Activated naive CD8-positive, alpha-beta T cell treated with anti-CD3 and anti-CD28 coated beads, Interleukin-2, amount 10 ng/mL, durations not matched to agents 7 days and 5 days (primary cell): ENCODE measurements at places on chromosomes 7 and 10. TPM values are rescaled to one million over a fixed set of nuclear protein-coding genes. Genes with fewer than 3 reads are reported as not detected.

- DNase-seq, result no peak
- no peaks in the 10 kb centered on the region for H3K36me3 ChIP-seq
- no peaks in the 10 kb centered on the region for H3K4me1 ChIP-seq
- no peak overlapping the region for H3K27ac ChIP-seq
- H3K4me3 ChIP-seq, result no peak overlapping the region
- H3K27me3 ChIP-seq, result peaks cover 9% of the 10 kb centered on the region
These were observed 493.2 kb upstream of the KLF6 start for GRCh38 chr10:4278186-4278585.

GRCh38 chr7:147432079-147432478 is 1158.5 kb upstream of the C7orf33 start:
- no peaks in the 10 kb centered on the region for H3K27me3 ChIP-seq
- no peak for DNase-seq
- no peaks in the 10 kb centered on the region for H3K4me1 ChIP-seq
- no peaks in the 10 kb centered on the region for H3K36me3 ChIP-seq
- no peak overlapping the region for H3K27ac ChIP-seq
- H3K4me3 ChIP-seq, result no peak overlapping the region

DNA sequence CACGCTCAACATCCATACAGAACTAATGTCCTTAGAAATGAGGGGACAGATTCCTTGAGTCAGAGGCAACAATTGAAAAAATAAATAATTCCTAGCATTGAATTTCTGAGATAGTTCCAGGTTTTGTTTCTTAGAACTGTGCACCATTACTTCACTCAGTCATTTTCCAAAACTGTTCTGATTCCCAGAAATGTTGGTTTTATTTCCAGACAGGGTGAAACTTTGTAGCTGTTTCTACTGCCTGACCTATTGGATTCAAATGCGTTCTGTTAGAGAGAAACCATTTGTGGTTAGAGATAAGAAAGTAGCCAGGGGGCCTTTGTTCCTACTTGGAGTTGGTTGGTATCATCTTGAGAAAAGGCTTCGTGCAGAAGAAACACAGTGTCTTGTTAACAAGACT is 8.1 kb upstream of the DEPP1 start:
- no peak overlapping the region for H3K27ac ChIP-seq
- H3K4me1 ChIP-seq, result peaks cover 4% of the 10 kb centered on the region
- H3K4me3 ChIP-seq, result no peak overlapping the region
- peaks cover 3% of the 10 kb centered on the region for H3K27me3 ChIP-seq

DNA sequence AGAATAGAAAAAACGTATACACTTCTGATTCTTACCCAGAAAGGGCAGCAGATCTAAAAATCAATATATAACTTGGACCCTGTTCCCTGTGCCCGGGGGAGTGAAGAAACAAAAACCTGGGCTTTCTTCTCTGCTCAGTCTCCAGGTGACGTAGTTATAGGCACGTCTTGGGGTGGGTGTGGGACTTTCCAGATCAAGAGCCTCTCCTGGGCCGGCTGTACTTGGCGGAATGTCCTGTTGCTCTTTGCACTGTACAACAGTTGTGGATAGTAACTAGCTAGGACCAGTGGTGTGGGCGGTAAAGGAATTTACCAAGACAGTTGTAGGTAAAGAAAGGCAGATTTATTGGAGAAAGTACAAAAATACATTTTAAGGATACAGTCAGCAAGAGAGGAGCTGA is 40.4 kb upstream of the STEAP4 start:
- no peak for DNase-seq
- H3K4me1 ChIP-seq, result no peaks in the 10 kb centered on the region
- no peak overlapping the region for H3K27ac ChIP-seq

DNA sequence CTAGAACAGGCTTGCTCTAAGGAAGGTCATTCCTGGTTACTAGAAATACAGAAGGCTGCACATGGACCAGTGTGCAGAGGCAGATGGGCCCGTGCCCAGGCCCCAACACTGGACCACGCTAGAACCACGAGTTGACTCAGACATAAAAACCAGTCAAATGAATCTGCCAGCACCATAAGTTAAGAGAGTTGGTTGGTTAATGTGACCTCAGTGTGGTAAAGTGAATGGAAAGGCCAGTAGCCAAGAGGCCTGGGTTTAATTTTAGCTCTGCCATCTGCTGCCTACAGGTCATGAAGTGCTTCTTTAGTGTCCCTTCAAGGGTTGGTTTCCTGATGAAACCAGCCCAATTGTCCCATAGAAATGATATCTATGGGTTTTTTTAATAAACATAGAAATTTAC is 329.6 kb upstream of the NRP1 start:
- H3K27me3 ChIP-seq, result peaks cover 8% of the 10 kb centered on the region
- peaks cover 2% of the 10 kb centered on the region for H3K36me3 ChIP-seq
- no peak for DNase-seq
- H3K27ac ChIP-seq, result no peak overlapping the region

DNA sequence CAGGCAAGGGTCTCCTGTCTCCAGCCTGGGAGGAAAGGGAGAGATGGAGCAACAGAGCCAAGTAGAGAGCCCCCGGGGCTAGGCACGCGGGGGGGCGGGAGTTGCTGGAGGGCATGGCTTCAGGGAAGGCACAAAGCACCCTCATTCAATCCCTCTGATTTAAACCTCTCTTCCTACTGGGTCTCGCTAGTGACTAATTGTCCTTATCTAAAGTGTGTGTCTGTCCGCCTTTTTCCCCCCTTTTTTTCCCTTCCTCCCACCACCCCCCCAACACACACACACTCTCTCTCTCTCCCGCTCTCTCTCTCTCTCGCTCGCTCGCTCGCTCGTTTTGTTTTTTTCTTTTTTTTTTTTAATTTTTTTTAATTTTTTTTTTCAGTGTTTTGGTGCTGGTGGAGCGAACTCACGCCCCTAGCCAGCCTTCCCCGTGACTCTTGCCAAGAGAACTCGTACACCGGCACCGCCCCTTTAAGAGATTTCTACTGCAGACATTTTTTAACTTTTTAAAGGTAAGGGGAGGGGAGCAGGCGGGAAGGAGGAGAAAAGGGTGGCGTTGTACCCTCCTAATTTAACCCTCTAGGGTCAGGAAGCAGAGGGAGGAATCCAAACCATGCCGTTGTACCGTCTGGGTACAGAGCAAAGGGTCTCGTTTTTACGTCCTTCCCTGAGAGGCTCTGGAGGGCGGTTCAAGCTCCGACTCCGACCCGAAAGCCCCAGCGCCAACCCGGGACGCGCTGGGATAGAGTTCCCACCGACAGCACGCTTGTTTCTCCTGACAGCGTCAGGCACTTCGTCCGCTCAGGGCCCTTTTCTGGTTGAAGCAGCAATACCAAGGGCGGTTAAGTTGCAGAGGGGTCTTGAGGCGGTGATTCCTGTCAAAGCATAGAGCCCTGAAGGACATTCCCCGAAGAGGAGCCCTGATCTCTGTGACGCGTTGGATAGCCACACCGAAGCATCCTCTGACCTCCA is at the start of gene HPSE2:
HPSE2 (minus strand) TSS at position 195 of the 969 bp plus-strand sequence.
- DNase-seq, result no peak
- H3K27ac ChIP-seq, result no peak within 1 kb of the TSS
- H3K27me3 ChIP-seq, result peaks cover 80% of the 10 kb centered on the region
- H3K4me1 ChIP-seq, result peaks cover 13% of the 10 kb centered on the region

GRCh38 chr7:91993976-91994375 is 53.3 kb downstream of the AKAP9 start:
- peaks cover 25% of the 10 kb centered on the region for H3K36me3 ChIP-seq
- H3K27ac ChIP-seq, result no peak overlapping the region
- no peak overlapping the region for H3K4me3 ChIP-seq
- H3K27me3 ChIP-seq, result no peaks in the 10 kb centered on the region

GRCh38 chr7:42105554-42106358 is 131.3 kb downstream of the GLI3 start:
- peaks cover 4% of the 10 kb centered on the region for H3K27me3 ChIP-seq
- H3K27ac ChIP-seq, result no peak overlapping the region
- no peaks in the 10 kb centered on the region for H3K36me3 ChIP-seq
- no peak overlapping the region for H3K4me3 ChIP-seq

DNA sequence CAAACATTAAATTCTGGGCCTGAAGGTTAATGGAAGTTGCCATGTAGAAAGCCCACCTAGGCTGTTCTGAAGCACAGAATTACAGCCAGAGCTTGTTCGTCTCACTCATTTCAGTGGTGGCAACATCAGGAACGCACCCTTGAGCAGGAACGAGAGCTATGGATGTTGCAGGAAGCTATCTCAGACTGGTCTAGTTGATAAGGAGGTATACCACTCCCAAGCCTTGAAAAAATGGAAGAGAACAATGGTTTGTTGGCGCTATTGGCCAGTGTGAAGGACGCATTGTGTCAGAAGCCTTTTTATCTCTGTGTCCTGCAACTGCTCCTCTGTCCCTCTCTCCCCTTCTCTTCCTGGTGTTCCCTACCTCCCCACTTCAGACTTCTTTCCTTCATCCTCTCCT is 60.9 kb upstream of the RAPGEF5 start:
- no peak overlapping the region for H3K27ac ChIP-seq
- peaks cover 12% of the 10 kb centered on the region for H3K27me3 ChIP-seq
- no peak for DNase-seq
- H3K36me3 ChIP-seq, result no peaks in the 10 kb centered on the region
- H3K4me3 ChIP-seq, result no peak overlapping the region
- H3K4me1 ChIP-seq, result no peaks in the 10 kb centered on the region

DNA sequence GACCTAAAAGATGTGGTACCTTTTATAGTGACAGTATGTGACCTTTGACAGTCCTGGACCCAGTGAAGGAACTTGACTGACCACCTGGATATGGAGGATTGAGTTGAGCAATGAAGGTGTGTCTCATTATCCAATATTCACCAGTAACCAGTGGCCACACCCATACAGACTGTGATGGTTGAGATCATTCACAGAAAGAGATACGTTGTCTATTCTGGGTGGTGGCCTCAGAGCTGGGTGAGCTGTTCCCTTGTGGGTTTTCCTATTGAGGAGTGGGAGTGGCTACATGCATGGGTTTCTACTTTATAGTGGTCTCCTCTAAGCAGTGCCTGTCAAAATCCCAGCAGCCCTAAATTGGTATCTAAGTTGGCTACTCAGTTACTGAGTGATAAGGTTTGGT is 507.4 kb downstream of the SORCS3 start:
- peaks cover 2% of the 10 kb centered on the region for H3K27me3 ChIP-seq
- no peak overlapping the region for H3K4me3 ChIP-seq
- no peaks in the 10 kb centered on the region for H3K4me1 ChIP-seq
- DNase-seq, result no peak

GRCh38 chr10:92719991-92720830 is 30.5 kb downstream of the HHEX start:
- no peaks in the 10 kb centered on the region for H3K4me1 ChIP-seq
- DNase-seq, result no peak
- no peaks in the 10 kb centered on the region for H3K36me3 ChIP-seq
- H3K27me3 ChIP-seq, result peaks cover 26% of the 10 kb centered on the region

DNA sequence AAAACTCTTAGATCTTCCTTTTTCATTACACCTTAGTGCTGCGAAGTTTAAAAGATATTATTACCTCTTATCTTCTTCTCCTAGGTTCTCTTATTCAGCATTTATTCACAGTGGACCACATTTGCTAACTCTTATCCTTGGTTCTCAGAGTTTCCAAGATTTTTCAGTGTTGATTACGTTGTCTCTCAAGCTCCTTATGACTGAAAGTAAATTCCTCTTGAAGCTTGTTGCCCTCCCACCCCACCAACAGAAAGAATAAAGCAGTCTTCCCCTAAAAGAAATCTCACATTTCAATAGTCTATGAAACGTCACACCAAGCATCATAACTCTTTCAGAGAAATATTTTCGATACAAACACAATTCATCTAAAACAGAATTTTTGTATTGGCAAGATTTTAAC is 362.5 kb downstream of the MAGI2 start:
- H3K36me3 ChIP-seq, result no peaks in the 10 kb centered on the region
- no peaks in the 10 kb centered on the region for H3K27me3 ChIP-seq
- H3K4me1 ChIP-seq, result no peaks in the 10 kb centered on the region
- DNase-seq, result no peak
- H3K27ac ChIP-seq, result no peak overlapping the region

- H3K36me3 ChIP-seq, result no peaks in the 10 kb centered on the region
- H3K4me1 ChIP-seq, result peaks cover 7% of the 10 kb centered on the region
- H3K27me3 ChIP-seq, result no peaks in the 10 kb centered on the region
These were observed 20.1 kb downstream of the LDB3 start for GRCh38 chr10:86688398-86688921.

DNA sequence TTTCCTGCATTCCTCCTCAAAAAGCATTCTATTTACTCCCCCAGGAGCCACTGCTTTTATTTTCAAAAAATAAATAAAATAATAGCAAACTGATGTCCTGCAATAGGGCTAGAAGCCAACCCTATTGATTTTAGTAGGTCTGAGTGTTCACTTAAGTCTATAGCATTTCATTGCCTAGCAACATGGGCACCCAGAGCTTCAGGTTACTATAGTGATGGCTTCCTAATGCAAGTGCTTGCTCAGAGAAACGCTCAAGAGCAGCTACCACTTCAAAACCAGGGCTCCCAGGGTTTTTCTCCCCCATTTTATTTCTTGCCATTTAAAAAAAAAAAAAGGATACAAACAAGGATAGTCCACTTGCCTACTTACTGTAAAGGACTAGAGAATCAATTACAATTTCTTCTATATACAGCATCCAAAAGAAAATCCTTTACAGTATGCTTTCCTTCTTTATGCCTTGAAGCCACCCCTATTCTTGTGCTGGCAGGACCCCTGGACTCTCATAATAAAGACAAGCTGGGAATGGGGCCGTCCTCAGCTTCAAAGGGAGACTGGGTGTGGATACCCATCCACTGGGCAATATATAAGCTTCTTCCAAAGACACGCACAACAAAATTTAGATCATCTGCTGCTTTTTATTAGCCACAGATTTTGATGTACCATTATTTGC is 133.3 kb downstream of the VPS41 start:
- DNase-seq, result no peak
- H3K36me3 ChIP-seq, result peaks cover 8% of the 10 kb centered on the region
- H3K27ac ChIP-seq, result no peak overlapping the region
- no peaks in the 10 kb centered on the region for H3K27me3 ChIP-seq

- no peaks in the 10 kb centered on the region for H3K27me3 ChIP-seq
- peaks cover 5% of the 10 kb centered on the region for H3K36me3 ChIP-seq
These were observed 44.4 kb downstream of the CUBN start for GRCh38 chr10:17085011-17085725.

DNA sequence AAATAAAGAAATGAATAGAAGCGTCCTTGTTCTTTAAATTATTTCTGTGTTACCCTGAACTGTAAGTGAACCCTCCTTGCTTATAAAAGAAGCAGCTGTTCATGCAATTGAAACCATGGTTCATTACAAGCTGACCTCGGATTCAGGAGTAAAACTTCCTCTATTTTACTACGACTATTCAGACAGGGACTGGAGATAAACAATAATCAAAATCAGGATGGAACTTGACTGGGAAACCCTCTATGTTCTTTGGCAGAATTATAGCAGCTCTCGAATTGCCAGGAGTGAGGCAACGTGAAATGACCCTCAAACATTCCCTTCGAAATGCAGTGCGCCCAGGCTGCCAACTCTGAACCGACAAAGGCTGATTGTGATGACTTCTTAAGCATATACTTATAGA is 172.1 kb downstream of the CYP26A1 start:
- no peak overlapping the region for H3K4me3 ChIP-seq
- peaks cover 12% of the 10 kb centered on the region for H3K27me3 ChIP-seq
- no peaks in the 10 kb centered on the region for H3K36me3 ChIP-seq
- DNase-seq, result no peak
- no peaks in the 10 kb centered on the region for H3K4me1 ChIP-seq

GLI3 gene
- total RNA-seq, result 0.75 TPM

NCOA4 gene
- 106 TPM for total RNA-seq

PKD1L1 gene
- total RNA-seq, result 0.17 TPM

CYP2C19 gene
- not detected for total RNA-seq

GJD4 gene
- not detected for total RNA-seq

HMX3 gene
- not detected for total RNA-seq

WASL gene
- total RNA-seq, result 12.0 TPM

PYROXD2 gene
- total RNA-seq, result 18.0 TPM

SPACDR gene
- total RNA-seq, result 3.5 TPM

SPDYE16 gene
- total RNA-seq, result 0.71 TPM
